ENCODE measurements at places on chromosomes 13 and 19.

- no peak for DNase-seq
Observed at GRCh38 chr19:11226716-11227166, 12.7 kb upstream of the ANGPTL8 start.

DNA sequence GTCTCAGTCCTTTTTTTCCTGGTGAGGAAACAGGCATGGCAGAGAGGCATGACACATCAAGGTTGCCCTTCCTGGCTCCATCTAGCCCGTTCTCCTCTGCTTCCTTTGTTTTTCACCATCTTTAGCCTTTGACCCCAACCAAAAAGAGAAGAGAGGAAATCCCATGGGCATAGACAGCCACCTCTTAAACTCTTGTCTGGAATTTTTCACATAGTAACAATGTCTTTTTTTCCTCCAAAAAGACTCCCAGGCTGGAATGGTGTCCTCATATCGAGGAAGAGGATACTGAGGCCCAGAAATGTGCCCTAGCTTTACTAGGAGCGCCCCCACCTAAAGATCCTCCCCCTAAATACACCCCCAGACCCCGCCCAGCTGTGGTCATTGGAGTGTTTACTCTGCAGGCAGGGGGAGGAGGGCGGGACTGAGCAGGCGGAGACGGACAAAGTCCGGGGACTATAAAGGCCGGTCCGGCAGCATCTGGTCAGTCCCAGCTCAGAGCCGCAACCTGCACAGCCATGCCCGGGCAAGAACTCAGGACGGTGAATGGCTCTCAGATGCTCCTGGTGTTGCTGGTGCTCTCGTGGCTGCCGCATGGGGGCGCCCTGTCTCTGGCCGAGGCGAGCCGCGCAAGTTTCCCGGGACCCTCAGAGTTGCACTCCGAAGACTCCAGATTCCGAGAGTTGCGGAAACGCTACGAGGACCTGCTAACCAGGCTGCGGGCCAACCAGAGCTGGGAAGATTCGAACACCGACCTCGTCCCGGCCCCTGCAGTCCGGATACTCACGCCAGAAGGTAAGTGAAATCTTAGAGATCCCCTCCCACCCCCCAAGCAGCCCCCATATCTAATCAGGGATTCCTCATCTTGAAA is at the start of gene GDF15:
Gene GDF15 (plus strand): TSS at position 484 of the 868 bp plus-strand sequence. CDS start 32 bp downstream, at position 516.
- DNase-seq: no peak

DNA sequence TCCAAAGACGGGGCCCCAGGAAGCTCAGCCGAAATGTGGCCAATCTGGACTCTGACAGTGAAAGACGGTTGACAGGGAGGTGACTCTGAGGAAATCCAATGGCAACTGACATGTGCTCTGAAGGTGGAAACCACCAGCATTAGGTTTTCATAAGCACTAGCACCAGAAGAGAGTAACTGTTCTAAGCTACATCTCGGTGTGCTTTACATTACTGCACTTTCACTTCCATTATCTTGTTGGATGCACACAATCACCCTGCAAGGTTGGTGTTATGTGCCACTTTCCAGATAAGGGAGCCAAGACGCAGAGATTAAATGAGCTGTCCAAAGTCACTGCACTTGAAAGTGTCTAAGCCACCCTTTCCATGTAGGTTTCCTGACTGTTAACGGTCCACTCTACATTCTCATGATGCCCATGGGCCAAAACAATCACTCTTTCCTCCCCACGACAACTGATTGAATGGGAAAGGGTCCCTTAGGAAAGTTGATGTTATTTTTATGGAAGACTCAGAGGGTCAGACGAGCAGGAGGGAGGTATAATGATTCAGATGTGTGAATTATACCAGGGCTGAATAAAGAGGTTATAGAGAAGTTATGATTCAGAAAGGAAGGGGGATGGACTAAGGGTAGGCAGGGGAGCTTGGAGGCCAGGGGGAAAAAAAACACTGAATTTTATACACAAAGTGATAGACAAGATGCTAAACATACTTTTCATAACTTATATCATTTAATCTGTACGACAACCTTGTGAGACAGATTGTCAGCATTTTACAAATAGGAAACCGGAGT is 52.8 kb downstream of the RUBCNL start:
- no peak for DNase-seq

GRCh38 chr19:12660980-12661379 is 5.6 kb downstream of the MAN2B1 start:
- DNase-seq: peak; percentile 47

DNA sequence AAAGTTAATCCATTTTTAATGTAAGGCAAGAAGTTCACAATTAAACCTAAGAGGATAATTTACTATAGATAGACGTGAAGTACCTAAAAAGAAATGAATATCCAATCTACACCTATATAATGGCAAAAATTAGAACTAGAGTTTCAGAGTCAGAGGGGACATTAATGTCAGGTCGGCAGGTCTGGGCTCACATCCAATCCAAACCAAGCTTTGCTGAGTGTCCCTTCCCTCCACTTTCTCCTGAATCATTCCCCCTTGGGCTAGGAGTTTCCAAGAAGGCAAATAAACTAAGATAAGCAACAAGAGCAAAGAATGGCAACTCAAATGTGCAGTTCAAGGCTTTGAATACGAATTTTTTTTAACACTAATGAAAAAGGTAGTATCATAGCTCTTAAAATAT is 2.9 kb downstream of the FLT3 start:
- DNase-seq: no peak

- DNase-seq: no peak
Observed at GRCh38 chr13:104750377-104750776, 1684.2 kb upstream of the SLC10A2 start.

DNA sequence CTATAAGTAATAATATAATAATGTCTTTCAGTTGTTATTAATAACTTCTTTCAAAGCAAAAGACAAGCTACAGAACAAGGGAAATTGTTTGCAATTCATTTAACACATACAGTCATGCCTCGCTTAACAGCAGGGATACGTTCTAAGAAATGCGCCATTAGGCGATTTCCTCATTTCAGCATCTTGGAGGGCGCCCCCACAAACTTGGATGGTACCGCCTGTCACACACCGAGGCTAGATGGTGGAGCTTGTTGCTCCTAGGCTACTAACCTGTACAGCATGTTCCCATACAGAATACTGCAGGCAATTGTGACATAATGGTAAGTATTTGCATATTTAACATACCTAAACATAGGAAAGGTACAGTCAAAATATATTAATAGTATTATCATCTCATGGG is 8.2 kb upstream of the ANKRD10 start:
- no peak for DNase-seq

DNA sequence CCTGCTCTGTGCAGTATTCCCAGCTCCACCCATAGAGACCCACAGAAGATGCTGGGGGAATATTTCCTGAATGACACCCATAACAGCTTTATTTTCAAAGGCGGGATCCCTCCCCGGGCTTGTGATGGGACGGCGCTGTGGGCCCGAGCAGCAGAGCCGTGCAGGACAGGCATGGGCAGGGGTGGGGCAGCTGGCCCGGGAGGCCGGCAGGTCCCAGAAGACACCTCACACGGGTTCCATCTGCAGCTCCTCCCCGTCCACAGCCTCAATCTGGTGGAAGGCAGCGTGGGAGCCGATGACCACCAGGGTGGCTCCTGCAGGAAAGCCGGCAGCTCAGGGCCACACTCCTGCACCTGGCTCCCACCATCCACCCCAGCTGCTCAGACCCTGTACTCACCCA is 2.5 kb downstream of the RABAC1 start:
- DNase-seq: no peak

All from putamen (tissue), 1 donor.